Vagina (tissue), 2 donors: ENCODE measurements at places on chromosomes 3 and 15.

DNA sequence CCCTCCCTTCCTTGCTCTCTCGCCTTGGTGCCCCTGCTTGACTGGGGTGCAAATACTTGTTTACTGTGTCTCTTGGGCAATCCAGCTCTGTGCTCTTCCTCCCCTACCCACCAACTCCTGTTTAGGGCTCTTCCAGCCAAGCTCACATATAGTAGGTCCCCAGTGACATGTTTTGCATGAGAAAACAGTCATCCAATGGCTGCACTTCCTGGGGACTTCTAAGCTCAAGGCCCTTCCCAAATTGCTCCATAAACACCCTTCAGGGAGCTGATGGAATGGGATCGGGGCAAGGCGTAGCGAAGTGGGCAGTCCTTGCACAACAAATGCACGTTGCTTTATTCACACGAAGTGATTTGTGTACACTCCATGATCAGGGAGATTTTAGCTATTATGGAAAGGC is 9.4 kb upstream of the COPG1 start:
- no peak for DNase-seq

DNA sequence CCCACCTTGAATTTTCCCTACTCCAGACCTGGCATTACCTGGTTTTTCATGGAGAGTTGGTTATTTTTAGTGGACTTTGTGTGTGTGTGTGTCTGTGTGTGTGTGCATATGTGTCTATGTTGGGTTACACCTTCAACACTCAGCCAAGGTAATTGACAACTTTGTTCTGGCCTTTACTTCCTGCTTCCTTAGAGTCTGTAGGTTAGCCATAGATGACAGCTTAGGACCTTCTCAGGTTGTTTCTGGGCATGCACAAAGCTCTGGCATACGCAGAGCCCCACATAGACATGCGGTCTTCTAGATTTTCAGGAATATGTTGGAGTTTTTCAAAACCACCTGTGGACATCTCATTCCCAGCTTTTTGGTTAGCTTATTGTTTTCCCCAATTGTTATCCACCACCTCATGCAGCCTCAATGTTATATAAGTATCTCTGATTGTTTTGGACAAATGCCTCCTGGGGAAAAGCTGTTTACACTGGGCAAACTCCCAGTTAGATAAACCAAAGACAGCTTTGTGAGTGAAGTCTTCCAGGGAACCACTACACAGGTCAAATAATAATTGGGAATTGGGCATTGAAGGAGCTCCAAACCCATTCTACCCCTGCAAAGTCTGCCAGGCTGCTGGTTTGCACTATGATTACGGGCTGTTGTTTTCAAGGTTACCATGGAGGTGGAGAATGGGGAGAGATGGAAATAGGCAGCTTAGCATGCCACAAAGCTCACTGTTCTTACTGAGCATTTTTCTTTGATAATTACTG is 201.2 kb downstream of the ADAMTSL3 start:
- DNase-seq = no peak

DNA sequence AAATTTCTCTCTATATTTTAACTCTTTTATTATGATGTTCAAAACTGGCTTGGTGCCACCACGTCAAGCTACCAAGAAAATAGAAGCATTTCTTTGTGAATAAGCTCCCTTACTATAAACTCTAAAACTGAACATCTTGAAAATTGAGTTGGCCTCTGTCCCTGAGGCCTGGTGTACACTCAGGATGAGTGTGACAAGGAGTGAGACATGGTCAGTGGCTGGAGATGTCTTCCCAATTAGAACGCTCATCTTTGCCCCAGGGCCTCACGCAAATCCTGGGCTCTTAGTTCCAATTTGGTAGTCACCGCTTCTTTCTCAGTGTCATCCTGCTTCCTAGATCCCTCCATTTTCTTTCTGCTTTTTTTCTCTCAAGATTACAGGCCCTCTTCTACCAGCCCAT is 26.2 kb downstream of the SLC2A2 start:
- no peak for DNase-seq

- no peak for DNase-seq
These were observed 767 bp upstream of the GATA2 start for GRCh38 chr3:128493570-128494366.

GRCh38 chr3:28521663-28522062 is 173.0 kb upstream of the AZI2 start:
- no peak for DNase-seq

DNA sequence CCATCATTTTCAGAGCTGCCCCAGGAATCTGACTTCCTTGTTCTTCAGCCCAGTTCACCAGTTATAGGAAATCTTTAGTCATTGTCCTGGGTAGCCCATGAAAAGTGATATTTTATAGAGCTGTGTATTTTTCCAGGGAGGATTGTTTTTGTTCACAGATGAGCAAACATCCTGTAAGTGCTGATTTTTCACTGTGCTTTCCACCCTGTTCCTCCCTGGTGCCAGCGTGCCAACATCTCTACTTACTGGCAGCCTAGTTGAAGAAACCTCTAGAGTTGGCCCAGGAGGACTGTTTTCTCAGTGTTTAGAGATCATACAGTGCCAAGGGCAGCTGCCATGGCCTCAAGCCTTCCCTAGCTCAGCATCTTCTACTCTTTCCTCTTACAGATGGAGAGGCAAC is 41.3 kb downstream of the ST6GAL1 start:
- DNase-seq = no peak

- DNase-seq = no peak
These were observed 10.9 kb downstream of the NT5DC2 start for GRCh38 chr3:52522651-52523251.
